ENCODE measurements at places on chromosomes 4 and X.

- DNase-seq: no peak
Observed at GRCh38 chrX:119008110-119008744, 33.8 kb downstream of the LONRF3 start.

DNA sequence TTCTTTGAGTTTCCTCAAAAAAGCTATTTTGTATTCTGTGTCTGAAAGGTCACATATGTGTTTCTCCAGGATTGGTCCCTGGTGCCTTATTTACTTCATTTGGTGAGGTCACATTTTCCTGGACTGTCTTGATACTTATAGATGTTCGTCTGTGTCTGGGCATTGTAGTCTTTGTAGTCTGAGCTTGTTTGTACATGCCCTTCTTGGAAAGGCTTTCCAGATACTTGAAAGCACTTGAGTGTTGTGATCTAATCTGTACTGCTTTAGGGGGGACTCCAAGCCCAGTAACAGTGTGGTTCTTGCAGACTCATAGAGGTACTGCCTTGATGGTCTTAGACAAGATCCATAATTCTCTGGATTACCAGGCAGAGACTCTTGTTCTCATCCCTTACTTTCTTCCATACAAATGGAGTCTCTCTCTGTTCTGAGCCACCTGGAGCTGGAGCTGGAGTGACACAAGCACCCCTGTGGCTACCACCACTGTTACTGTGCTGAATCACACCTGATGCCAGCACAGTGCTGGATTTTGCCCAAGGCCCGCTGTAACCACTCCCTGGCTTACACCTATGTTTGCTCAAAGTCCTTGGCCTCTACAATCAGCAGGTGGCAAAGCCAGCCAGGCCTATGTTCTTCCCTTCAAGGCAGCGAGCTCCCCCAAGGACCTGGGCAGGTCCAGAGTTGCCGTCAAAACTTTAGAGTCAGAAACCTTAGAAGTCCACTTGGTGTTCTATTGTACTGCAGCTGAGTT, 72.3 kb upstream of the EFHC2 start:
- DNase-seq: no peak

DNA sequence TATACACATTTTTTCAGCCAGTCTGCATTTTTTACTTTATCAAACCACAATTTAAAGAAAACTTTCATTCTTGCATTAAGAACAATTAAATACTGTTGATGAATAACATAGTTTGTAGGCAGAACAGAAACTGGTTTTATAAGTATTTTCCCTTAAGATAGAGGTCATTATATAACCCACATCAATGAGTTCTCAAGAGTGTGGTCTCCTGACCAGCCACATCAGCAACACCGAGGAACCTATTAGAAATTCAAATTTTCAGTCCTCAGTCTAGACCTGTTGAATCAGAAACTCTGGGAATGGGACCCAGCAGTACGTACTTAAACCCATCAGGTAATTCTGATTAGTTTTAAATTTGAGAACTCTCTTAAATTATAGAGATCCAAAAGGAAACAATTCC, 299.6 kb upstream of the ARSJ start:
- no peak for DNase-seq

GRCh38 chr4:98341309-98341708, 80.1 kb downstream of the RAP1GDS1 start:
- no peak for DNase-seq

DNA sequence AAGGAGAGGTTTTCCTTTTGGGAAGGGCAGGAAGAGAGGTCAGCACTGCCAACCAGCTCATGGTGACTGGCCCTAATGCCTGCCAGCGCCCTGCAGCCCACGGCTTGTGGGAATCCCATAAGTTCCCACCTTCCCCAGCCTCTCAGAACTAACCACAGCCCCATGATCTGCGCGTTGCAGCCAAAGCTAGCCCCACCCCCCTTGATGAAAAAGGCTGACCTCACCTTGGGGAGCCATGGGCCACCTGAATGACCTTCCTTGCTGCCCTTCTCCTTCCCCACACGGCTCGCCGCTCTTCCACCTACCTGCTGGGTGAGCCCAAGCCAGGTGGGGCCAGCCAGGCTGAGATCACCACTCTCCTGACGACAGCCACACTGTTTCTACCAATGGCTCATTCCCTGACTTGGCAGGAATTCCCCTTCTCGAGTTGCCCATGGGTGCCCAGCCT, 3.9 kb upstream of the ELF4 start:
- DNase-seq: no peak

Data from type B pancreatic cell (in vitro differentiated cells).